ENCODE measurements at places on chromosomes 7 and 10.

DNA sequence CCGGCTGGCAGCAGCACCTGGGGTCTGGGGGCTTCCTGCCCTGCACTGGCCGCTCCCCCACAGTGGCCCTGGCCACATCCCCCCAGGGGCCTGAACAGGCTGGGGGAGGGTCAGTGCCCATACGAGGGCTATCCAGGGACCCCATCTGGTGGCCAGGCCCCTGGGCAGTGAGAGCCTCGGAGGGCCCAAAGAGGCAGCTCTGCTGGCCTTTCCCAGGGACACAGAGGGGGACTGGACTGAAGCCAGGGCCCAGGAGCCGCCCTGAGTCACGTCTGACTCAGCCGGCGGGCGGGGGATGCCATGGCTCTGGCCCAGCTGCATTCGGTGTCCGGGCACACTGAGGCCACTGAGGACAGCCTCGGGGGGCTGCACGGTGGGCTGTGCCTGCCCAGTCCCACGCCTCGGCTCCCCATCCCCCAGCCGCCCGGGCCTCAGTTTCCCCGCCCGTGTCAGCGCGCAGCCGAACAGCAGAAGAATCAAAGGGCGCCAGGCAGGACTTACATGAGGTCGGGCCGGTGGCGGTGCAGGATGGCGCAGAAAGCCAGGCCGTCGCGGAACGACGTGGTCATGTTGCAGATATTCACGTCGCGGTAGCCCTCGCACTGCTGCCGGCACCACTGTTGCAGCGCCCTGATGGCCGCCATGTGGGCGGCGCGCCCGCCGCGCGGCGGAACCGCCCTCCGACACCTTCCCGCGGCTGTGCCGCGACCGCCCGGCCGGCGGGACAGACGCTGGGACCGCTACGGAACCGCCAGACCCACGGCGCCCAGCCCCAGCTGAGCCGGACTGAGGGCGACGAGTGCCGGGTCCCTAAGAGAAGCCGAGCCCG, at the start of gene MICALL2:
Gene MICALL2 (minus strand): TSS at position 788 of the 829 bp plus-strand sequence. CDS start 144 bp downstream, at position 644.
- DNase-seq = no peak

GRCh38 chr10:131724169-131724545, 176.7 kb upstream of the PPP2R2D start:
- DNase-seq = no peak

DNA sequence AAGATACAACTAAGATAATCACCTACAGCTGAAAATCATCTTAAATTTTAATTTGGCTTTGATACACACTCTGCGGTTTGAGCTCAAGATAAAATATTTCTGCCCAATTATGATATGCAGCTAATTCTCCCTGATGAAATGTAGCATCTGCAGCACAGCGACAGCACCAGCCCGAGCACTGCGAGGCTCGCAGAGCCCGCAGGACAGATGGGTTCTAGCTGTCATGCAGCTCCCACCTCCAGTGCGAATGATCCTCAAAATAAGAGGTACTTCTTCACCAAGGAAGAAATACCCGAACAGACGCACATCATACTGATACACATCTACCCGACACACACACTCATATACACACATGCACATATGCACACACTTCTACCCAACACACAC, 457.6 kb downstream of the PTPRN2 start:
- DNase-seq = no peak

DNA sequence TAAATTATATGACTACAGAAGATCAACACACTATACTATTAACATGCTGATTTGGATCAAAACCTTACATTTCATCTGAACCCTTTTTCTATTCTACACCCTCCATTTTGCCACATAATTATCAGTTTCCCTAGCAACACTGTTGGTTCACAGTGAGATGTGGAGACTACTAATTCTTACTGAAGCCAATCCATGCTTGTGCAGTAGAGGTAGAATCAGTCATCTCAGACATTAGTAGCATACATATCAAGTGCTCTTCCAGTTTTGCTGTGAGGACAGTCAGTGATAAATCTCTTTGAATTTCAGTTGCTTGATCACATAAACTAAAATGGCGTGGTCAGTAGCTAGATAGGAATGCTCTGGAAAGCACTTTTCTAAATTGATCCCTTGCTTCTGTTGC, 70.3 kb downstream of the PON1 start:
- DNase-seq = no peak

DNA sequence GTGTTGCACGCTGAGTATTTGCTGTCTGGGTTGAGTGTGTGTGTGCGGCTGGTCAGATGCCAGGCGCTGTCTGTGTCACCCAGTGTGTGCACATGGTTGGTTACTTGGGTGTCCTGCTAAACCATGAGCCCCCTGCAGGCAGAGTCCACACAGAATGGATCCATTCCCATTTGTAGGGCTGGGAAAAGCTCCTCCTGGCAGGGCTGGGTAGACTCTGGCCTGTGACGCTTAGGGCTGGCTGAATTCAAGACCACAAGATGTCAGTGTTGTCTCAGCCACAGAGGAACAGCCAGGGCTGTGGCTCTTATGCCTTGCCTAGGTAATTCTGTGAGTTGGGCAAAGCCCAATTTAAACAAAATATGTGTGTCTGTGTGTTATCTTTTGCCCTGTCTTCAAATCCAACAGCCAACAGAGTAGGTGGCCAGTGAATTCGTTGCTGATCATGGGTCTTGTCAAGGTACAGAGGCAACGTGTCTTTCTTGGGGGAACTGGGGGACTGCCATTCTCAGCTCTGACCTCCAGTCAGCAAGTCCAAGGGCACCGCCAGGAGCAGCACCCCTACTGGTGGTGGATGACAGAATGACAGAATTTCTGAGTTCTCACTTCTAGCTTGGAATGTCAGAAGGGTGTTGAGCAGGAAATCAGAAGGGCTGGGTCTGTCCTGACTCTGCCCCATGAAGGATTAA, 285.1 kb downstream of the CCSER2 start:
- peak; percentile 58 for DNase-seq

Data from NCI-H1694 treated with DMSO at 0.1 percent for 48 hours (cell line).